Stimulated activated CD4-positive, alpha-beta T cell treated with anti-CD3 and anti-CD28 coated beads, TNF-alpha, amount 100 ng/mL, for 24 hours (primary cell): ENCODE measurements at places on chromosomes 4 and X.

- DNase-seq: no peak
Observed at GRCh38 chr4:2299794-2300193, 37.9 kb upstream of the MXD4 start.

- no peak for DNase-seq
Observed at GRCh38 chr4:139503622-139504166, 49.8 kb downstream of the RAB33B start.

GRCh38 chr4:39668887-39669286 lies 29.0 kb upstream of the UBE2K start:
- DNase-seq: no peak

DNA sequence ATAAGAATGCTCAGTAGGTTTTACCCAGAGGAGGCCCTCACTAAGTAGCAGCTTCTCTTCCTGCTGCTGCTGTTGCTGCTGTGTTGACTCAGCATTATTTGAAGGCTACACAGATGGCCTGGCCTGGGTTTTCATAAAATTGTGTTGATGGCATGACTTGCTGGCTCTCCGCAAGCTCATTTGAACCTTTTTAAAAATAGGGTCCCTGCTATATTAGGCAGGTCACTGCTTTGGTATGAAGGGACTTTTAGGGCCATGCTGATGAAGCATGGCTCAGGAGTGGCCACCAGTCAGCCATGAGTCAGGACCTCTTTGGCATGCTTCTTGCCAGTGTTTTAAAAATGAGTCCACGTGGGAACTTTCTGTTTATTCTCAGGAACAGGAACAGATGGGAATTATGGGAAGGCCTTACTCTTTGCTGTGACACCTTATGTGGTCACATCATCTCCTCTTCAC lies 128.7 kb downstream of the MID1IP1 start:
- no peak for DNase-seq

DNA sequence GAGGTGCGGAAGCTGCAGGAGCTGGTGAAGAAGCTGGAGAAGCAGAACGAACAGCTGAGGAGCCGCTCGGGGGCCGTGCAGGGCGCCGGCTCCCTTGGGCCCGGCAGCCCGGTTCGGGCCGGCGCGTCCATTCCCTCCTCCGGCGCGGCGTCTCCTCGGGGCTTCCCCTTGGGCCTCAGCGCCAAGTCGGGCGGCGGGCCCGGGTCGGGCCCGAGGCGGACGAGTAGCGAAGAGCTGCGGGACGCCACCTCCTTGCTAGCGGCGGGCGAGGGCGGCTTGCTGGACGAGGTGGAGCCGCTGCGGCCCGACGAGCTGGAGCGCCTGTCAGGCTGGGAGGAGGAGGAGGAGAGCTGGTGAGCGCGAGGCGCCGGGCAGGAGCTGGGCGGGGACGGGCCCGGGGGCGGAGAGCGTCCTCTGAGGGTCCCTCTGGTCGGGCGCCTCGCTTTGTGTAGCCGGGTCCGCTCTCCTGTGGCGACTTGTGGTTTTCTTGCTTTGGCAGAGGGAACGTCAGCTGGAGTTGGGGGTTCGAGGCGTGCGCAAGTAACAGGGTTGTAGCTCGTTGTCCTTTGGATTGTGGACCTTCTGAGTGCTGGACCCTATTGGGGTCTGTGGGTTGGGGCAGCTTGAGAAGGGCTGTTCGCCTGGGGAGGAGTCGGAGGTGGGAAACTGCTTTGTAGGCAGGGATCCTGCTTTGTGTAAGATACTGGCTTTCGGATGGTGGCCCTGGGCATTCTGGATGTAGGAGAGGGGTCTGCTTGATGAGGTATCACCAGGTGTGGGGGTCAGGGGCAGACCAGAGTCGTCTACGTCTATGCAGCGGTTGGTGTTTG lies 662 bp downstream of the SLAIN2 start:
- DNase-seq: peak; percentile 37

GRCh38 chrX:83535417-83536196 lies 27.5 kb downstream of the POU3F4 start:
- no peak for DNase-seq

- DNase-seq: no peak
Observed at GRCh38 chr4:40550196-40550595, 79.5 kb downstream of the RBM47 start.

- no peak for DNase-seq
Observed at GRCh38 chr4:24934311-24934710, 21.5 kb upstream of the CCDC149 start.

DNA sequence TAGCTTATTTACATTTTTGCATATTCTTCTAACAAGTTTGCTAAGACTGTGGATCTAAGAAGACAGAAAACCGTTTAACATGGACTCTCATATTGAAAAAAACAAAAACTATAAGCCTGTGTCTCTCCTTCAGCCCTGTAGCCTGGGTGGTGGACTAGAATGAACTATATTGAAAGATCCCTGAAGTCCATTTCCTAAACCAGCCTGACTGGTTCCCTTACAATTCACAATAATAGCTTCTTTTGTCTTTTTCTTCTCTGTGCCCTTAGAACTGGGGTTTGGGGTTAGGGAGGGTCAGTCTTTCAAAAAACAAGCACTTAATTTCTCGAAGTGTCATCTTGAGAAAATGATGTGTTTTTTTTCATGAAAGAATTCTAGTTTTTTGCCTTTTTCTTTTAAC lies 59.0 kb downstream of the GSTCD start:
- DNase-seq: no peak

DNA sequence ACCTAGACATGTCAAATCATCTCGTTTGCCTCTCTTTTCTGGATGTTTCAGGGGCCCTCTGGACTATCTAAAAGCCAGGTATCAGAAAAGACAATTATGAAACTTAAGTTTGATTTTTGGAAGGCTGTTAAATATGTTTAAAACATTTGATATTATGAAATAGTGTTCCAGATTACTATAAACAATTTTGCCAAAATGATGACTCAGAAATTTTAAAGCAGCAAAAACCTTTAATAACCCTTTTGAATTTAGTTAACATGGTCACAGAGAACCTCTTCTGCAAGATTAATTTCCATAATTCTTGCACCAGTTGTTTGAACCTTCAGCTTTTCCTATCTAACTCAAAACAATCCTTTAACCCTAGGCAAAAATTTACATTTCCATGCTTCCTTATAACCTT lies 18.8 kb upstream of the FAM47E start:
- DNase-seq: no peak
